ENCODE measurements at places on chromosomes 4 and X.

GRCh38 chr4:41620594-41621256 lies 82.8 kb downstream of the LIMCH1 start:
- DNase-seq, result no peak

DNA sequence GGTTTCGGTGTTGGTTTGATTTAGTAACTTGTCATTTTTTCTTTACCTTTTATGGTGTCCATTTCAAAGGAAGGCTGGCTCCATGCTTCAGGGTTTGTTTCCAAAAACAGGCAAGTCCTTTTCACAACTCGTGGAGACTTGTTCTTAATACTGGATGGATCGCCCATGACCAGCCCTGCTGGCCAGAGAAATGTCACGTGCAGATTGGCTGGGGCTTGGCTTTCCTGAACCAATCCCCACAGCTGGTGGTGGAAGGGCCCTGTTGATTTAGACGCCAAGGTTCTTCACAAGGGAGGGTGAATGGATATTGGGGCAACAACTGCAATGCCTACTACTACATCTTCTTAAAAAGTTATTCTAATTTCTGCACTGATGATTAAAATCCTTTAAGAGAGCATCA lies 92.6 kb downstream of the SHROOM3 start:
- DNase-seq, result no peak

DNA sequence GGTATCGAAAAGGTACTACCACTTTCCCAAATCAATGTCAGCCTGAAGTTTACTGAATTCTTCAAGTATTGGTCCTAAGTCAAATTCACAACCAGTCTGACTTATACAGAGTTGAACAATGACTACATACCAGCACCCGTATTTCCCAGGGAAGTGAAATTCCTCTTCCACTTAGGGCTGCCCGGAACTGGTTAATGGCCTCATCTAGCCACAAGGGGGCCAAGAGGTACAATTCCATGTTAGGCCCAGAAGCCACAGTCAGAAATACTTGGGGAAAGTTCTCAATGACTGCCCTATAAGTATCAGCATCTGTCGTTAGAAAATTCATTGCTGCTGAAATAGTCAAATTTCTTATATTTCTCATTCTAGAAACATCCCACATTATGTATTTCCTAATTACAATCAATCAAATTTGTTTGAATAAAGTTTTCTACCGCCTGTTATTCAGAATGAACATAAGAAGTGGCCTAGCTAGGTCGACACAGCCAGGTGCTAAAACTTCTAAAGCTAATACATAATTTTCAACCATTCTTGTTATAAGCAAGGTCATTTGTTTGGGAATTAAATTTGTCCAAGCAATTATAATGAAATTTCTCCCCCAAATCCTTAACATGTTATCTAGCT lies 5.6 kb upstream of the PCDH7 start:
- DNase-seq, result peak; percentile 63

DNA sequence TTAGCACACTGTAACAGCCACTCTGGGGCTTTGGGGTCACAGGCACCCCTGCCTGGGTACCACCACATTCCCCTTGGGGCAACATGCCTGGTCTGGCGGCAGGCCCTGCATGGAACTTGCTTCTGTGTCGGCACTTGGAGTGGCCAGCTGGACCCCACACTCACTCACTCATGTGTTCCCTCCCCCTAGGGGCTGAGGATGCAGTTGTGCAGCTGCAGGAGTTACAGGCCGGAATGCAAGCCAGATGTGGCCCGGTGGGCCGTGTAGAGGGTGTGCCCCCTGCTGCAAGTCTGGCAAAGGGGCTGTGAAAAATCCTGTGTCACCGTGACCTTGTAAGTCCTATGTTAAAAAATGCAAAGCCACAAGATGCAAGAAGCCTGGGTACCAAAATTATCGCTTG lies 34.2 kb downstream of the ATXN3L start:
- DNase-seq, result no peak

DNA sequence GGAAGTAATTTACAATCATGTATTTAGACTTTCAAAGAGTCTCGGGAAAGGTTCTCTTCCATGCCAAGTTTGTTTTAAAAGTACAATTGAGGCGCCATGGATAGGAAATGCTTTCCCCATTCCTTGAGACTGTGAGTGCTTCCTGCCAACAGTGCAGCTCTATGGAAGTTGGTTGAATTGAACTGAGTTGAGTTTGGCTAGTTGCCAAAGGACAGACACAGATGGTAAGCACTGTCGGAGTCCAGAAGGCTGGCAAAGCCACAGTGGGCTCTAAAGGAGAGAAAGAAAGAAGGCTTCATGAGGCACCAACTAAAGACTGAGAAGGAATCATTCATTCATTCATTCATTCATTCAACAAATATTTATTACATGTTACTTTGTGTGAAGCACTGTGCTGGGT lies 4.3 kb upstream of the KCNE5 start:
- no peak for DNase-seq

GRCh38 chr4:70680934-70681333 lies 7.4 kb upstream of the UTP3 start:
- no peak for DNase-seq

DNA sequence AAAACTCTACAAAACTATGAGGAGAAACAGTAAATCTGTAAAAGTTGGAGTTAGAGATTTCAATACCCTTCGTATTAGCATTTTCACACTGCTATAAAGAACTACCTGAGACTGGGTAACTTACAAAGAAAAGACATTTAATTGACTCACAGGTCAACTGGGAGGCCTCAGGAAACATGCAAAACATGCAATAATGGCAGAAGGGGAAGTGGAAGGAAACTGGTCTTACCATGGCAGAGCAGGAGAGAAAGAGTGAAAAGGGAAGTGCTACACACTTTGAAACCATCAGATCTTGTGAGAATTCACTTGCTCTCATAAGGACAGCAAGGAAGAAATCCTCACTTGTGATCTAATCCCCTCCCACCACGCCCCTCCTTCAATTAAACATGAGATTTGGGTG lies 949.9 kb downstream of the TECRL start:
- DNase-seq, result no peak

DNA sequence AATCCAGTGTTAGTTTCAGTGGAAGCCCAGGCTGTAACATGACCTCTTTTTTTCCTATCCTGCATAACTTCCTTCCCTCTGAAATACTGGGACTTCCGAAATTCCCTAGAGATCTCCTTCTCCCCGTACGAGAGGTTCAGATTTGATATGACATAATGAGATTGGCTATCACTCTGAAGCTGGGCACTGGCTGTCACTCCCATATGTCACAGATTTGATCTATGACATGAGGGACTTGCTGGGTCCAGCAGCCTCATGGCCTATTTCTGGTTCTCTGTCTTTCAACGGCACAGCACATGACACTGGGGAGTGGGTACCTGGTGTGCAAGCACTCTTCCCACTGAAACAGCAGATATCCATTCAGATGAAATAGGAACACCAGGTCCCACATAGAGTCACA lies 36.7 kb downstream of the PF4 start:
- no peak for DNase-seq

- no peak for DNase-seq
Measured at GRCh38 chr4:6875431-6875831, 34.2 kb upstream of the TBC1D14 start.

GRCh38 chr4:66439508-66439907 lies 769.2 kb upstream of the EPHA5 start:
- no peak for DNase-seq

GRCh38 chr4:6495296-6495590 lies 22.8 kb upstream of the PPP2R2C start:
- DNase-seq, result no peak

GRCh38 chrX:43065978-43066377 lies 288.0 kb upstream of the PPP1R2C start:
- no peak for DNase-seq

DNA sequence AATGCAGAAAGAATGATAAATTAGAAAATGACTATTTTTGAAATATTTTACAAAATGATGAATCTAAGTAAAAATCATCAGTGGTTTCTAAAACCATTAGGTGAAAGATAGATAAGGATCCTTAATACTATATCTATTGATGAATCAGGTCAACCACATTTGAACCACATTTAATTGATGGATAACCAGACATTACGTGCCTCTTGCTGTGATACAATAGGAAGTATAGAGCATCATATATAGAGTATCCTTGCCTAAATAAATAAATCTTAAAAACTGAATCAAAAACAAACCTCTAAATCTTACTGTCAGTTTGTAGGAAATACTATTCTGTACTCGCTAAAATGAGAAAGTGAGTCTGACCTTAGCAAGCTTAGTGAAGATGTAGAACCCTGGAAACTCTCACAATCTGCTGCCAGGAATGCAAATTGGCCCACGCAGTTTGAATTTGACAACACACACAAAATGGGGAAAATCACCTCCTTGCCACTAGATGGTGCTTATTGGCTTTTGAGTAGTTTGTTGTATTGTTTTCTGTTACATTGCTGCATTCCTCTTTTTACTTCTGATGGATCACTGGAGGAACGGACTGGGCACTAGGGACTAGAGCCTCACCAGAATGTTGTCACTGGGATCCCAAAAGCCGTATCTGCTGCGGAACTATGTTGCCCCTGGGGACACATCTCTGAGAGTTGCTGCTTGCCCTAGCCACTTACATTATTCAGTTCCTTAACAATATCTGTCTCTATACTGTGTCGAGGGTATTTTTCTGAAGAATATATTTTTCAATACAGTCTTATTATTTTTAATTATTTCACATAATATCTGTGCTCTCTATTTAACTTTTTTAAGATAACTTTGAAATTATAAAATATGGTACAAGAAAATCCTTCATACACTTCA lies 25.4 kb upstream of the SLAIN2 start:
- peak; percentile 65 for DNase-seq

DNA sequence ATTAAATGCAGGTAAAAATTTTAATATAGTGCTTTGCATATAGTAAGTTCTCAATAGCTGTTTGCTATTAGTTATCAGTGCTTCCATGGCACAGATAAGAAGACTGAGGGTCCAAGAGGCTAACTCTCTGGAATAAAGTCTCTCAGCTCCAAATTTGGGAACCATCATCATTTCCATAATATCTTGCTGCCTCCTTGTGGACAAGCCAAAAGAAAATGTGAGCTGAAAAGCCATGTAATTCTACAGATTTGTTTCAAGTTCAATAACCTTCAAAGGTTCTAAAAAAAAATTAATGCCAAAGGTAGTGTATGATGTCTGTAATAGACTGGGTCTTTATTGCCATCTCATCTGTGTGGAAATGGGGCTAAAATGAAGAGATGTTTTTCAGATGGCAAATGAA lies 136.9 kb upstream of the VCX start:
- no peak for DNase-seq

DNA sequence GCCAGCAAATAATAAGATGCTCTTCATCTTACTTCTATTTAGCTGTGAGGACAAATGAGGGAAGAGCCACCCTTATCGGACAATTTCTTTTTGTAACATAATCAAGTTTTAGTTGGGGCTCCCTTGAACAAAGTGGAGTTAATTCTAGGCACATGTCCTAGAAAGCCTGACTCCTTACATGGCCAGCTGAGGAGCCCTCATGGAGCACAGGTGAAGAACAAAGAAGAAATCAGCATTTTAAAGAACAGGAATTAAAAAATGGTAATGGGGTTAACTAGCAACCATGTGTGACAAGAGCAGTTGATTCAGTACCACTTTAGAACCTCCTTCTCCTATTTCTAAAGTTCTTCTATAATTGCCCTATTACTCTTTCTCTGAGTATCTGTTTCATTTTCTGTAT lies 15.9 kb downstream of the GPR82 start:
- no peak for DNase-seq

DNA sequence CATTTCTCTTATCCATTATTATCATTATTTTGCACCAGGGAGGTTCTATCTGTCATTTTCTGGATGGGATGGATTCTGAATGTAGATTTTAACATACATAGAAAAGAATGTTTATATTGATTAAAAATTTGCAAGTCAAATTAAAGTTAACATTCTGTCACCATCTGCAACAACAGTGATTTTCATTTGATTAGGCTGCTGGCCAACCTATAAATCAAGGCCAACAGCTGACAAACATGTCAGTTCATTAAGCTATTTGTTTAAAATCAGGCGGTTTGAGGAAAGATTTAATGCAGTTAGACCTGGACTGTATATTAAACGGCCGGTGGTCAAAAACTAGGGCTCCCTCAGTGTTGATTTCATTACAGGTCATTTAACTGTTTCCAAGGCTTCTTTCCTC lies 109.5 kb upstream of the CBR4 start:
- DNase-seq, result no peak

- no peak for DNase-seq
Measured at GRCh38 chr4:178970433-178971140, 1528.3 kb upstream of the AGA start.

DNA sequence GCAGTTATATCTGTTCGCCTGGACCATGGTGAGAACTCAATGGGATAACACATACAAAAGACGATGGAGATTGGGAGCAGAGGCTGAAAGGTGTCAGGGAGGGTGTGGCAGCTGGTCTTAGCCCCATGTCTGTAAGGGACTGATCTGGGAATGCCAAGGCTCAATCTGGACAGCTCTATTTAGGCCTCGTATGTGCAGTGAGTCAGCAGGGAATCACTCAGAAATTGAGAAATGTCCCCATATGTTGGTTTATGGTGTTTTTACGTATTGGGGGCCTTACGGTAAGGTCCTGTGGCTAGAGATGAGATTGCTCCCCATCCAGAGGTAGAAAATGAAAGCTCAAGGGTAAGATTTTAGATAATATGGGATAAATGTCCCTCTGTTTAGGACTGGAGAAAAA lies 71.4 kb upstream of the TTC29 start:
- no peak for DNase-seq

GRCh38 chrX:139203651-139204570 lies 326.6 kb upstream of the F9 start:
- peak; percentile 58 for DNase-seq

DNA sequence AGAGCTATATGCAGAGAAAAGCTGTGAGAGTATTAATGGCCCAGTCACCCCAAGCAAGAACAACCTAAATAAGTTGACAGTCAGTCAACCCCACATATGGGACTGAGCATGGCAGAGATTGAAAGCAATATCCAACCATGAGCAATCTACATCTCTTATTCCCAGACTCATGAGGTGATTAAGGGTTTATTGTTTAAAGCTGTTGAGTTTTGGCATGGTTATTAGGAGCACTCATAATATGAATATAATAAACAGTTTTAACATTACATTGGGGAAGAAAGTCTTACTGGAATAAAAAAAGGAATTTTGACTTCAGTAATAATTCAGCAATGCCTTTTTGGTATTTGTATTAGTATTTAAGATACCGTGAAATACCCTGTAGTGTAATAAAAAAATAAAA lies 1627.4 kb downstream of the STIM2 start:
- no peak for DNase-seq

- DNase-seq, result no peak
Measured at GRCh38 chr4:147194114-147194513, 248.4 kb upstream of the TTC29 start.

- no peak for DNase-seq
Measured at GRCh38 chr4:150479657-150480056, 102.3 kb upstream of the MAB21L2 start.

DNA sequence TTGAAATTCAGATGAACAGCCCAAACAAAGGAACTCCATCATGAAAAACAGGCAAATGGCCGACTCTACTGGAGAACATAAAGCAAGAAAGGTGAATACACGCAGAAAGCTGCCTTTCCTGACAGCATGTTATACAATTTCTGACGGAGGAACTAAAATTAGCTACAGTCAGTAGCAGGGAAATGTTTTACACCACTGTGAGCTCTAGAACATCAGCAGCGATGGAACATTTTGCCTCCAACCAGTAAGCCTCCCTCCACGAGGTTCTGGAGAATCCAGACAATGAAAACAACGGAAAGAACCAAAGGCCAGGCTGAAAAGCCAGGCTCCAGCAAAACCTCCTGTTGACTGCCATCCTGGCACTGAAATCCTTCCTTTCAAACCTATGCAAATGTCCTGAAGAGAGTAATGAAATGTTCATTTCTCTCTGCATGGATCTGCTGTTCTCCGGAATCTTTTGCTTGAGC lies 78.9 kb downstream of the IRF2 start:
- no peak for DNase-seq

GRCh38 chr4:76060506-76060905 lies 14.0 kb upstream of the ART3 start:
- DNase-seq, result no peak
